ENCODE measurements at places on chromosomes 7 and 10. TPM values are rescaled to one million over a fixed set of nuclear protein-coding genes. Genes with fewer than 3 reads are reported as not detected.

- no peak for DNase-seq
Measured at GRCh38 chr10:124329362-124329761, 89.4 kb downstream of the OAT start.

DNA sequence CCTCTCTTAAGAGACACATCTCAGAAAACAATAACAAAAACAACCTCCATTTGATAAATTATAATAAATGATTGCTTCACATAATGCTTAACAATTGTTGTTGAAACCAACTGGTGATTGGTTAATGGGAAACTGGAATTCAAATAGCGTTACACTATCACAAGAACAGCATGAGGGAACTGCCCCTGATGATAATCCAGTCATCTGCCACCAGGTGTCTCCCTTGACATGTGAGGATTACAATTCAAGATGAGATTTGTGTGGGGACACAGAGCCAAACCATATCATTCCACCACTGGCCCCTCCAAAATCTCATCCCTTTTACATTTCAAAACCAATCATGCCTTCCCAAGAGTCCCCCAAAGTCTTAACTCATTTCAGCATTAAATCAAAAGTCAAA lies 375.9 kb downstream of the BMPER start:
- no peak for DNase-seq

DNA sequence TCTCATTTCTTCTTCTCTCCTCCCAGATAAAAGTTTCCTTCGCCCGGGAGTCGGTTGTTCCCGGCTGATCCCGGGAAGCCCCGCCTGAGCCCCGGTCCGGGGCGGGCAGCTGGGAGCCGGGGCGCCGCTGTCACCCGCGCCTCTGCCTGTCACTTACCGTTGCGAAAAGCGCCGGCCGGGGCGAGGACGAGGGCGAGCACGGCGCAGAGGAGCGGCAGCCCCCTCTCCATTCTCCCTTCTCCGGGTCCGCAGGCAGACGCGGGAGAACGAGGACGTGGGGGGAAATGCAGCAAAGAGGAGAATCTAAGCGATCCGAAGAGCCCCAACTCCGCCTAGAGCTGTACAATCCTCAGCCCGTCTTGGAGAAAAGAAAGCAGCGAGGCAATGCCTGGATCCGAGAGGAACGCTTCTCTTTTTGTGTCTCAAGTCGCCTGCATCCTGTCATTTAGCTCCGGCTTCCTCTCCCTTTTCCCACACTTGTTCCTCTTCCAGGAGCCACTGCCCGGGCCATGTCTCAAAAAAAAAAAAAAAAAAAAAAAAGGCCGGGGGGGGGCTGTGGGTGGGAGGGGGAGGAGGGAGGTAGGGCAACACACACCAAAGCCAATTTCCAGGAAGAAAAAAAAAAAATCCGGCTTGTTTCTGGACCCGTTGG lies at the start of gene NRP1:
Gene NRP1 (minus strand): TSS at position 515 of the 652 bp plus-strand sequence. CDS start 285 bp downstream, at position 230.
- DNase-seq, result peak; percentile 65

GRCh38 chr10:103648636-103649532 lies 155.4 kb downstream of the NEURL1 start:
- DNase-seq, result no peak

DNA sequence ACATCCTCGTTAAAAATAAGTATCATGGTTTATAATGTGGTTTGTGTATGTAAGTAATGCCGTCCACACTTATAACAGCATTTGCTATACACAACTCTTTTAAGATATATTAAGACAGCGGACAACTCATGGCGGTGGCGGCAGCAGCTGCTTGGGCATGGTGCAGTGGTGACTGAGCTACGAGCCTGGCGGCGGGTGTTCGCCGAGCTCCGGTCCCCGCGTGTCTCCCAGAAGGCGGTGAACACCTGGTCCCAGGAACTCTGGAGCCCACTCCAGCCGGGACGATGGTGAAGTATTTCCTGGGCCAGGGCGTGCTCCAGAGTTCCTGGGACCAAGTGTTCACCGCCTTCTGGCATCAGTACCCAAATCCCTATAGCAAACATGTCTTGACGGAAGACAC lies 38.8 kb downstream of the JMJD1C start:
- DNase-seq, result no peak

- no peak for DNase-seq
Measured at GRCh38 chr10:78214955-78215354, 181.3 kb downstream of the RPS24 start.

DNA sequence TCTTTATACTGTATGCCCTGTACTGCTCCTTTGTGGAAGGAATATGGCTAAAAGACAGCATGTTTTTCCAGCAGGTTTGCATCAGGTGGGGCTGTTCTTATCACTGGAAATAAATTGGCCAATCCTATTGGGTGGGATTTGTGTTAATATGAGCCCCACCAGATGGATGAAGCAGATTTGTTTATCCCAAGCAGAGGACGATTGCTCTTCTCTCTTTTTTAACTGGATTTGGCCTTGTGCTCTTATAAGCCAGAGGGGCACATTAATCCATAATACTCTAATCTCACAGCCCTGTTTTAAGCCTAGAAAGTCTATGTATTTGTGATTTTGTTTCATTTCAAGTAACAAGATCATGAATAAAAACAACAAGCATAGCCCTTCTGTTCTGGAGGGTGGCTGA lies 240.1 kb upstream of the ADARB2 start:
- no peak for DNase-seq

TIMM23 gene
- 107 TPM for polyA plus RNA-seq

GRCh38 chr10:126716366-126716765 lies 45.9 kb upstream of the C10orf90 start:
- DNase-seq, result no peak

LIPJ gene
- not detected for polyA plus RNA-seq
